ENCODE measurements at places on chromosomes 2 and 18.

DNA sequence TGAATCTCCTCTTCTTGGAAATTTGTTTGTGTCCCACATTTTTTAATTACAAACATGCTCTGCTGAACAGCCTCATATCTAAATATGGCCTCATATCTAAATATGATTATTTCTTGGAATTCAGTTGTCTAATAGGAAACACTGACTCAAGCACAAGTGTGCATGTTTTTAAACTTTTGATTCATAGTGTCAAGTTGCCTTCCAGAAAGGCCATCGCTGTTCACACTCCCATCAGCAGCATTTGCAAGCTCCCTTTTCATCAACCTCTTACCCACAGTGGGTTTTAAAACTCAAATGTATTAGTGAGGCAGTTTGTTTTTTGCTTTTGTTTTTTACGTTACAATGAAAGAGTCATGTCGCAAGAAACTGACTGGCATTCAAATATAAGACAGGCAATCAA is 65.2 kb upstream of the SMAD2 start:
- no peak for DNase-seq

- DNase-seq, result no peak
Observed at GRCh38 chr2:216819055-216819454, 40.8 kb downstream of the TNP1 start.

- DNase-seq, result no peak
Observed at GRCh38 chr18:71942433-71942832, 601.7 kb downstream of the CBLN2 start.

GRCh38 chr2:58601017-58601416 is 359.9 kb upstream of the FANCL start:
- DNase-seq, result no peak

DNA sequence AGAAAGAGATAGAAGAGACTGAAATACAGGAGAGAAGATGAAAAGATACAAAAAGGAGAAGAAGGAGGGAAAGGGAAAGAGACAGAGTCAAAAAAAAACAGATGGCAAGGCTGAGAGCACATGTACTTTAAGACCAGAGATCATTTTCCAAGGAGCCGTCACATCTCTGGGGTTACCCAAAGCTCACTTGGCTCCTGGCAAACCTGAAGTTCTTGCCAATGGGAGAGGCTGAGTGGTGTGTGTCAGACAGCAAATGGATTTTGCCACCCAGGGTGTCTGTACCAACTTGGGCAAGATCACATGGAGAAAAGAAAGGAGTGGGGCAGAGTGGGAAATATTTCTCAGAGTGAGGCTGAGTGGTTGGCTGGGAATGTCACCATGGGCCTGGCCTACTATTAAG is 219.3 kb upstream of the TNP1 start:
- no peak for DNase-seq

DNA sequence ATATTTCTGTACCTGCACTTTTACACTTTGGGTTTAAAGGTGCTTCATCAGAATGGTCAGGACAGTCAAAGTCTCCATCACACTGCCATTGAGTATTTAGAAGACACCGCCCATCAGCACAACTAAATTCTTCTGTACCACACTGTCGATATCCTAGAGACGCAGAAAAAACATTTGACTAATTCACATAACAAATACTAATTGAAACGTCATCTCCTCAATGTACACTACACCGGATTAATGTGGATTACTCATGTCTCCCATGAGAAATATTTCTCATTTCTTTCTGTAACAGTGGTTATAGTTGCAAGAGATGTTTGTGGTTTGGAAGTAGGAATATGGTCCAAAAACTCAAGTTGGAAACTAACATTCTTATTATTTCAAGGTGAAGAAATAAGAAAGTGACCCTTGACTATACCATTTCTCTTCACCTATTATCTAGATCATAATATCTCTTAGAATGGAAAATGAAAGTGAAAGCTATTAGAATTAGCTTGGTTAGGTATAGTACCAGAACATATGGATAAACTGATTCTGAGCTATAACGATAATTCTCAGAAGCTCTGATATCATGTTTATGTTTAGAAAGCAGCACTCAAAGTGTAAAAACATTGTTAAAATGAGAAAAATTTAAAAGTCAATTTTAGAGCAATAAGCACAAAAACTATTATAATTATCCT is 1627.7 kb downstream of the LRP1B start:
- DNase-seq, result no peak

- DNase-seq, result no peak
Observed at GRCh38 chr18:74610860-74611259, 13.2 kb downstream of the ZNF407 start.

DNA sequence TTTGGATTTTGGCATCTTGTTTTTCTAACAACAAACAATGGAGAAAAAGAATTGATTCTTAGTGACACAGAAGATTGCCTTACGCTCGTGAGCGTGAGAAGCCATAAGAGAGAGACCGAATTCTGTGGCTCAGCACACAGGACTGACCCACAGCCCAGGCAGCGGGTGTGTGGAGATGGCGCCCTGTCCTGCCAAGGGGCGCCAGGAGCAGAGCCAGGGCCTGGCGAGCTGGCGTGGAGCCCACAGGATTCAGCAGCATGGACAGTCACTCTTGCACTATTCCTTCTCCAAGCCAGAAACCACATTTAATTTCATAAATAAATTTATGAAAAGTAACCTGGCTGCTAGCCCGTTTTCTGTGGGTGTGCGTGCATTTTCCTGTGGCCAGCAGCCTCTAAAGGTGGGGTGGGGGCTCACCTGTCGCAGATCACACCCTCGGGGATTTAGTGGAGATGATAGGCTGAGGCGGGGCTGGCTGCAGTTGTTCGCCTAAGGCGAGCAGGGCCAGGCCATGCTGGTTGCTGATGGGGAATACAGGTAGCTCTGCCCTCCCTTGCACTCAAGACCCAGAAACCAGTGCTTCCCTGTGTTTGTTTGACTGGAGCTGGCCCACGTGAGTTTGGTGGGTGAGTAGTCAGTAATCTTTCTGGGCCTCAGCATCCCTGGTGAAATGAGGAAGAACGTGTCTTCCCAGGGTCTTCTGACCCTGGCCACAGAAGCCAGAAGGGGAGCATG is 46.2 kb downstream of the FAM168B start:
- DNase-seq, result no peak

GRCh38 chr18:31077878-31078277 is 24.3 kb downstream of the DSC2 start:
- no peak for DNase-seq

All from activated CD4-positive, alpha-beta T cell treated with anti-CD3 and anti-CD28 coated beads, Interleukin-2, amount 10 ng/mL, durations not matched to agents 7 days and 5 days (primary cell).